ENCODE measurements at places on chromosomes 11 and 22. TPM values are rescaled to one million over a fixed set of nuclear protein-coding genes. Genes with fewer than 3 reads are reported as not detected.
A peak's percentile ranks its signal among the peaks of the same experiment; 100 is the strongest.

Gene TEX12
- not detected for total RNA-seq

DNA sequence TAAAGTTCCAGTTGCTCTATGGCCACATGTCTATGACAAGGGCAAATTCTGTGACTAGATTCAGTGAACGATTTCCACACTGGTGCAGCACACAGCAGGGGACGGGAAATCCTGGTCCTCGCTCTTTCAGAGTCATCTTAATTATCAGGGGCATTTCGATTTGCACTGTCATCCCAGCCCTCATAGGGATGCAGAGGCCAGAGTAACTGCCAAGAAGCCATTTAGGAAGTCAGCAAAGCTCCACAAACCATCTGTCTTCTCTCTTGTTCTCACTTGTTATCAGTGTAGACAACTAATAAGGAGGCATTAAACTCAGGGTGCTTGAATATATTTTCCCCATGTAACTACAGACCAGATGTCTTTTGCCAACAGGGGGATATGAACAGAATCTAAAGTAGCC lies 151.7 kb downstream of the STK33 start:
- H3K4me1 ChIP-seq: no peaks in the 10 kb centered on the region
- no peaks in the 10 kb centered on the region for H3K36me3 ChIP-seq
- no peak overlapping the region for H3K27ac ChIP-seq
- no peak overlapping the region for H3K4me3 ChIP-seq
- H3K27me3 ChIP-seq: no peaks in the 10 kb centered on the region
- DNase-seq: no peak

DNA sequence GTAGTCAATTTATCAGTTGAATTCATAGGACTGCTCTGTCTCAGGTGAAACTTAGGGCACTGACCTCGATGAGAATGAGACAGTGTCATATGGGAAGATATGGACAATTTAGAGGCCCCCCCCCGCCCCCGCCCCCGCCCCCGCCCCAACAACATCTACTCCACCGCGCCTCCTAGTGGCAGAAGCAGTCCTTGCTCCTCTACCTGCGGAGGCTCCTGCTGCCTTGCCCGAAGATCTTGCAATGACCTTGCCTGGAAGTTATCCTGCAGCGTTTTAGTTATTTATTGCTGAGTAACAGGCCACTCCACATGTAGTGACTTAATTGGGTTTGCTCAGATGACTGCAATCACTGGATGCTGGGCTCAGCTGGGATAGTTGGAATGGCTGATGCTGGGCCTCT lies 15.2 kb downstream of the SERPINH1 start:
- DNase-seq: peak; percentile 59
- H3K27me3 ChIP-seq: peaks cover 2% of the 10 kb centered on the region
- H3K4me1 ChIP-seq: peaks cover 3% of the 10 kb centered on the region
- no peak overlapping the region for H3K27ac ChIP-seq
- H3K36me3 ChIP-seq: peaks cover 7% of the 10 kb centered on the region

GRCh38 chr11:112728288-112728687 lies 232.9 kb upstream of the NCAM1 start:
- H3K27me3 ChIP-seq: peaks cover 16% of the 10 kb centered on the region
- H3K4me3 ChIP-seq: no peak overlapping the region
- no peaks in the 10 kb centered on the region for H3K4me1 ChIP-seq

Gene CRYBA4
- not detected for total RNA-seq

DNA sequence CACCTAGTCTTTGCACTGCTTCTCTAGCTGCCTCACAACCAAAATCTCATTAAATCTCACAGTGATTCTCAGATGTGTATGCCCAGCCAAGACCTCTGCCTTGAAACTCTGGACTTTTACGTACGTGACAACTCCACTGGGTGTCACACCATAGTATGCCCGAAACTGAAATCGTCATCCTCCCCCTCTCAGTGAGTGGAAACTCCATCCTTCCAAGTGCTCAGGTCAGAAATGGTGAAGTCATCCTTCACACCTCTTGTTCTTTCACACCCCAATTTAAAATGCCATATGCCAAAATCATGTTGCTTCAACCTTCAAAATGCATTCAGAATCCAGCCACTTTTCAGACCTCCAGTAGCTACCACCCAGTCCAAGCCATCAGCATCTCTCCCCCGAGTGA lies 42.5 kb downstream of the SFI1 start:
- no peak for DNase-seq
- peaks cover 16% of the 10 kb centered on the region for H3K36me3 ChIP-seq
- no peak overlapping the region for H3K27ac ChIP-seq
- no peaks in the 10 kb centered on the region for H3K4me1 ChIP-seq
- H3K27me3 ChIP-seq: no peaks in the 10 kb centered on the region

DNA sequence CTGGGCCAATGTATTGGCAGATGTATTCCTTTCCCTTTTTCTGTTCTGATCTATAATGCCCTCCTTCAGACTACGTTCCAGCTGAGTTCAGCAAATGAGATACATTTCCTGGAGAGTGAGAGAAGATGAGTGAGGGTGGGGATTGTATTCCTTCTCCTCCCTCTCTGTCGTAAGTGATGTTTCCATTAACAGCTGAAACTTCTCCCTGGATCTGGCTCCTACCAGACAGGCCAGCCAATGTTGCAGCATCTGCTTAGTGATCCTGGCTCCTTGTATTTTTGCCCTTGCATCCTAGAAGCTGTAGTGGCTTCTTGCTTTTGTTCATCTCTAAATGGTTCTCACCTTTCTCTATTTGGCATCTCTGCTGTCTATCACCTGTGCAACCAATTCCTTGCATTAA lies 48.2 kb upstream of the MTMR2 start:
- H3K27me3 ChIP-seq: no peaks in the 10 kb centered on the region
- no peak overlapping the region for H3K27ac ChIP-seq
- no peaks in the 10 kb centered on the region for H3K4me1 ChIP-seq
- no peak for DNase-seq

DNA sequence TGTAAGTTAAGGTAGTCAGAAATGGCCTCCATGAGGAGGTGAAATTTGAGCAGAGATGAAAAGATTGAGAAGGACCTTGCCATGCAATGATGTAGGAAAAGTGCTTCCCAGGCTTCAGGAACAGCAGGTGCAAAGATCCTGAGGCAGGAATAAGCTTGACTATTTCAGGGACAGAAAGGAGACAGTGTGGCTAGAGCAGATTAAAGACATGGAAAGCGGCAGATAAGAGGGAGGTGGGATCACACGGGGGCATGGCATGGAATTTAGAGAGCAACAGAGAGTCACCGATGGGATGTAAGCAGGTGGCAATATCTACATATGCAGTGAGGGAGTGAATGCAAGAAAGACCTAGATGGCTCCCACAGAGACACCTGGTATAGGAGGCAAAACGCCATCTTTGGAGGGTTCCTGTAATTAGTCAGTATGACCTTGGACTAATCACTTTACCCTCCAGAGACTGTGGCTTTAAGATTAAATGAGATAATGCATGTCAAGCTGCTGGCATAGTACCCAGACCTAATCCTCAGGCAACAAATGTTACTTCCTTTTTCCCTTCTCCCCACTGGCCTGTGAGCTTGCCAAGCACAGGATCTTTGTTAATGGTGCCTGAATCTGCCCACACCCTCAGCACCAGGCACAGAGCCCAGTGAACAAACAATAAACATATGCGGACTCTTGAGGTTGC lies 24.6 kb upstream of the ACER3 start:
- no peak overlapping the region for H3K4me3 ChIP-seq
- H3K27me3 ChIP-seq: no peaks in the 10 kb centered on the region
- no peaks in the 10 kb centered on the region for H3K4me1 ChIP-seq

GRCh38 chr11:2420502-2421225 lies 20.1 kb downstream of the TSSC4 start:
- DNase-seq: peak; percentile 60
- no peaks in the 10 kb centered on the region for H3K4me1 ChIP-seq
- no peak overlapping the region for H3K27ac ChIP-seq
- no peaks in the 10 kb centered on the region for H3K36me3 ChIP-seq
- H3K4me3 ChIP-seq: no peak overlapping the region
- peaks cover 36% of the 10 kb centered on the region for H3K27me3 ChIP-seq

DNA sequence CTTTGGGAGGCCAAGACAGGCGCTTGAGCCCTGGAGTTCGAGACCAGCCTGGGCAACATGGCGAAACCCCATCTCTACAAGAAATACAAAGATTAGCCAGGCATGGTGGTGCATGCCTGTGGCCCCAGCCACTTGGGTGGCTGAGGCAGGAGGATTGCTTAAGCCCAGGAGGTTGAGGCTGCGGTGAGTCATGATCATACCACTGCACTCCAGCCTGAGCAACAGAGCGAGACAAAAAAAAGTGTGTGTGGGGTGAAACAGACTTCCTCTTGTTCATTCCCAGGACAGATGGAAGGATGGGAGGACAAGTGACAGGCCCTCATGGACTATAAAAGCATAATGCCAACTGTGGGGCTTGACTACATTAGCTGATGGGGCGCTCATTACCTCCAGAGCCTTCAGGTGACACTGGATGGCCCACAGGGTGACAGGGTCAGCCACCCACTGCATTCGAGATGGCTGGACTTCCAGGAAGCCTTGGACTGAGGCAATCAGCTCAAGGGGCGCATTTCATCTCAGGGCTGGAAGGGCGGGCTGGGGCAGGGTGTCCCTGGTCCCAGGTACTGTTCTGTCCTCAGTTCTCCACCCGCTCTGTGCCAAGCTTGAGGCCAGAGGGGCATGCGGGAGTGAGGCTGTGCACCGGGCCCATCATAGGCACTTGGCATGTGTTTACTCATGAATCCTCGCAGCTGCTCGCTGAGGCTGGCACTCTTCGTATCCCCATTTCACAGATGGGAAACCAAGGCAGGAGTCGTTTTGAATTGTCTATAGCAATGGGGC lies 12.5 kb downstream of the NPTXR start:
- no peaks in the 10 kb centered on the region for H3K27me3 ChIP-seq
- no peaks in the 10 kb centered on the region for H3K4me1 ChIP-seq
- H3K36me3 ChIP-seq: no peaks in the 10 kb centered on the region

DNA sequence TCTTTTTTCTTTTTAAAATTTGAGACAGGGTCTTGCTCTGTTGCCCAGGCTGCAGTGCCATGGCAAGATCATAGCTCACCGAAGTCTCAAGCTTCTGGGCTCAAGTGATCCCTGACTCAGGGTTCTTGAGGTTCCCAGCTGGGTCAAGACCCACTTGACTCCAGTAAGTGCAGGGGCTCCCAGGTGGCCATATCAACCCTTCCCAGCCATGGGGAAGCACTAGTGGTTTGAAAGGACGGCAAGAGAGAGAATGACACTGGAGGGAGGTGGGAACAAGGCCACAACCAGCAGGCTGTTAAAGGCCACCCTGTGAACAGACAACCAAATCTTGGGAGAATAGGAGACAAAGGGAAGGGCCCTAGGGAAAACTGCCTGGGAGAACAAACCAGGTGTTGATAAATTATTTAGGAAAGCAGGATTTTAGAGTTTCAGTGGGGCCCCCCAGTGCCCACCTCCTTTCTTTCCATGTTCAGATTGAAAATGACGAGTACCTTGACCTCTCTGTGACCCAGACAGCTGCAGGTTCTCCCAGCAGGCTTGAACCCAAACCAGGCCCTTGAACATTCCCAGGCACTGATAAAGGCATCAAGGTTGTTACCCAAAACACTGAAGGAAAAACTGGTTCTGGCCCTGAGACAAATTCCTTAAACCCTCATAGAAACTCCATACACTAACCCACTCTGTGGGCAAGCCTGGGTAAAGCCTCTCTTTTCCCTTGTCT lies 28.8 kb downstream of the KLHL22 start:
- H3K4me1 ChIP-seq: peaks cover 40% of the 10 kb centered on the region
- no peak for DNase-seq
- no peak overlapping the region for H3K4me3 ChIP-seq
- H3K27me3 ChIP-seq: no peaks in the 10 kb centered on the region
- H3K36me3 ChIP-seq: no peaks in the 10 kb centered on the region
- H3K27ac ChIP-seq: peak overlapping the region; percentile 99

DNA sequence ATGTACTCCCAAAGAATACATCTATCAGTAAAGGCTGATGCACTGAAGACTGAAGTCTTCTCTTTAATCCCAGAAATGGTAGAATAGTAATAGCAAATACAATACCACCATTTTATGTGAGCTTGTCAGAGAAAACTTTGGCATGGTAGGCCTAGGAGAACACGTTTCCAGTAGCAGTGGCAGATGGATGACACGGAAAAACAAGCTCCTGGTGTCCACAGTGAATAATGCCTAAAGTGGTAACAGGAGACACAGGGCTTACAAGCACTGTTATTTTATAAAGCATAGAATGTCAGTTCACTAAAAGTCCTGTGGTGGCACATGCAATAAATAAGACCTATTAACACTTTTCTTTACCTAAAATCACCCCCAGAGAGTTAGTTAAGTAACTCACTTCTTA lies 277.6 kb downstream of the TTC28 start:
- H3K4me1 ChIP-seq: no peaks in the 10 kb centered on the region
- H3K27me3 ChIP-seq: no peaks in the 10 kb centered on the region
- no peaks in the 10 kb centered on the region for H3K36me3 ChIP-seq
- no peak for DNase-seq

- no peak for DNase-seq
- no peaks in the 10 kb centered on the region for H3K4me1 ChIP-seq
- no peaks in the 10 kb centered on the region for H3K27me3 ChIP-seq
- no peak overlapping the region for H3K4me3 ChIP-seq
- H3K27ac ChIP-seq: no peak overlapping the region
Measured at GRCh38 chr22:29528144-29528543, 25.4 kb downstream of the THOC5 start.

GRCh38 chr22:40823426-40823825 lies 4.3 kb upstream of the SLC25A17 start:
- no peaks in the 10 kb centered on the region for H3K27me3 ChIP-seq
- H3K4me3 ChIP-seq: no peak overlapping the region
- no peak overlapping the region for H3K27ac ChIP-seq
- H3K36me3 ChIP-seq: peaks cover 22% of the 10 kb centered on the region
- peaks cover 7% of the 10 kb centered on the region for H3K4me1 ChIP-seq

DNA sequence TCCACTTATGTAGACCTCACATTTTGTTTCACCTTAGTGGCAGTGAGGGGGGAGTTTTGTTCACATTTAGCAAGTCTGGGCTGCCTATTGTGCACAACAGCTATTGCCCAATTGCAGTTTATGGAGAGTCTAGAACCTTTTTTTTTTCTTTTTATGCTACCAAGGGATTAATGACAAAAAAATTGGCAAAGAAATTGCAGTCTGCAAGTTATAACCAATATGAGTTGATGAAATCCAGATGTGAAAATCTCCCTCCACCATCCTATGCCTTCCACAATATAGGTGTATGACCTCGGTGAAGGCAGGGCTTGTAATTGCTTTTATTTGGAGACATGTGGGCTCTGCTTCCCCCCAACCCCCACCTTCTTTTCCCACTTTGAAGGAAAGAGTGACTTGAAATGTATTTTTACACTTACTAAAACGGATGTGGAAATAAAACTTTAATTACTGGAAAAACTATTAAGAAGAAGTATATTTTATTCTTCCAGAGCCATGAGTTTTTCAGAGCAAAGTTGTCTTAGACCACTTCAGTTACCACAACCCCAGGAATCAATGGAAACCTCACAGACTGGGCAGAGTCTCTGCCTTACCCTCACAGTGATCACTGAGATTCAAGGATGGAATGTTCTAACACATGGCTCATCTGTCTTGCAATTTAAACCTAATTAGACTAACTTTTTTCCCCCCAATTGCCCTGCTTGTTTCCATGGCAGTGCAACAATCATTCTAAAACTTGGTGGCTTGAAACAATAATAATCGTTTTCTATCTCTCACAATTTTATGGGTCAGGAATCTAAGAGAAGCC lies 120.8 kb upstream of the SLC5A12 start:
- no peak overlapping the region for H3K27ac ChIP-seq
- no peak overlapping the region for H3K4me3 ChIP-seq
- H3K4me1 ChIP-seq: no peaks in the 10 kb centered on the region
- no peaks in the 10 kb centered on the region for H3K27me3 ChIP-seq
- DNase-seq: no peak

- no peaks in the 10 kb centered on the region for H3K36me3 ChIP-seq
- no peak for DNase-seq
- H3K27ac ChIP-seq: no peak overlapping the region
- peaks cover 27% of the 10 kb centered on the region for H3K27me3 ChIP-seq
- no peaks in the 10 kb centered on the region for H3K4me1 ChIP-seq
Measured at GRCh38 chr11:126438272-126438671, 82.8 kb downstream of the ST3GAL4 start.

Gene OR51E1
- not detected for total RNA-seq
